Naive thymus-derived CD8-positive, alpha-beta T cell (primary cell): ENCODE measurements at places on chromosomes 5 and 9.

DNA sequence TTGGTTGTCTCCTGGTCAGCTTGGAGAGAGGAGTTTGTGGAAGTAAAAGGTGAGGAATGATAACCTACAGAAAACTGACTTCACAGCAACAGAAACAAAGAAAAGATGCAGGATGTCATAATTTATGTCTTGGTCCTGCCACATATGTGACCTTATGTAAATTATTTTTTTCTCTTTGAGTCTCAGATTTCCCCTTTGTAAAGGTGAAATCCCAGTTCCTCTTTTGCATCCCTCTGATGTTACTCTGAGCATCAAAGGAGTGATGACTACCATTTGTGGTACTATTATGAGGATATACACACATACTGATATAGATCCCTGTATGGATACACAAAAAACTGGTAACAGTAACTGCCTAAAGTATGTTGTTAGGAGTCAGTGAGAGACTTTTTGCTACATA lies 1.4 kb upstream of the THG1L start:
- no peak overlapping the region for H3K4me3 ChIP-seq
- no peaks in the 10 kb centered on the region for H3K27me3 ChIP-seq
- no peak for DNase-seq

DNA sequence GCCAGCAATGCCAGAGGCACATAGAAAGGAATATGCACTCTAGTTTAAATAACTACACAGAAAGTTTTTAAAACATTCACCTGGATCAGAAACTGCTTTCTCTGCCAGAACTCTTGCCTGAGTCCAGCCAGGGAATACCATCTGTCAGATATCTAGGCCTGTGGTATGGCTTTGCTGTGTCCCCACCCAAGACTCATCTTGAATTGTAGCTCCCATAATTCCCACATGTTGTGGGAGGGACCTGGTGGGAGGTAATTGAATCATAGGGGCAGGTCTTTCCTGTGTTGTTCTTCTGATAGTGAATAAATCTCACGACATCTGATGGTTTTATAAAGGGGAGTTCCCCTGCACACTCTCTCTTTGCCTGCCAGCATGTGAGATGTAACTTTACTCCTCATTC lies 41.5 kb upstream of the KCNV2 start:
- H3K36me3 ChIP-seq, result no peaks in the 10 kb centered on the region
- no peak for DNase-seq
- H3K27ac ChIP-seq, result no peak overlapping the region
- no peak overlapping the region for H3K4me3 ChIP-seq

- no peaks in the 10 kb centered on the region for H3K27me3 ChIP-seq
- H3K36me3 ChIP-seq, result no peaks in the 10 kb centered on the region
- no peak overlapping the region for H3K27ac ChIP-seq
Measured at GRCh38 chr9:11868795-11869194, 824.4 kb upstream of the TYRP1 start.

- H3K36me3 ChIP-seq, result peaks cover 26% of the 10 kb centered on the region
- peak overlapping the region; percentile 79 for H3K4me3 ChIP-seq
- no peak overlapping the region for H3K27ac ChIP-seq
- peaks cover 76% of the 10 kb centered on the region for H3K27me3 ChIP-seq
Measured at GRCh38 chr5:113487416-113487780, 855 bp downstream of the MCC start.

DNA sequence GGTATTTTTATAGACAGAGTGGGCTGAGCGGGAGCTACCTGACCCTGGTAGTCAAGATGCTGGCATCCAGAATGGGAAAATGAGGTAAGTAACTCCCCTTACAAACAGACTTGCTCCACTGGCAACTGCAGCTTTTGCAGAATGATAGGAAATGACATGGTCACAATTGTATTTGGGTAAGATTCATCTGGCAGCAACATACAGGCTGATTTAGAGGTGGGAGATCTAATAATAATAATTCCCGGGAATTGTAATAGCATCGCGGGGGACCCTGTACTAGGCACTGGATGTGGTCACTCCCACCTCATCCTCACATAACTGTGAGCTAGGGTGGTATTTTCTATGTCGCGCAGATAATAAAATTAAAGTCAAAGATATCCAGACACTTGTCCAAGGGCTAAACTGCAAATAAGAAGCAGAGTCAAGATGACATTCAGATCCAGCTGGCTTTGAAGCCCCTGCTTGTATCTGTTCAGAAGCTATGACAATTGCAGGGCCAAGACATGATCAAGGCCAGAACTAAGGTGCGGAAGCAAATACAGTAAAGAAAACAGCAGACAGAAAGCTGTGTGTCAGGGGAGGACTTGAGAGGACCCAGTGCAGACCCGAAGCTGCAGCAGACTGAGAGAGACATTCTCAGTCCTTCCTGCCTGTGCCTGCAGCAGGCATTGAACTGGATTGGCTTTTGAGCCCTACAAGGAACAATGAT lies 507.2 kb downstream of the BNC2 start:
- no peak overlapping the region for H3K27ac ChIP-seq
- H3K36me3 ChIP-seq, result no peaks in the 10 kb centered on the region
- no peaks in the 10 kb centered on the region for H3K27me3 ChIP-seq

DNA sequence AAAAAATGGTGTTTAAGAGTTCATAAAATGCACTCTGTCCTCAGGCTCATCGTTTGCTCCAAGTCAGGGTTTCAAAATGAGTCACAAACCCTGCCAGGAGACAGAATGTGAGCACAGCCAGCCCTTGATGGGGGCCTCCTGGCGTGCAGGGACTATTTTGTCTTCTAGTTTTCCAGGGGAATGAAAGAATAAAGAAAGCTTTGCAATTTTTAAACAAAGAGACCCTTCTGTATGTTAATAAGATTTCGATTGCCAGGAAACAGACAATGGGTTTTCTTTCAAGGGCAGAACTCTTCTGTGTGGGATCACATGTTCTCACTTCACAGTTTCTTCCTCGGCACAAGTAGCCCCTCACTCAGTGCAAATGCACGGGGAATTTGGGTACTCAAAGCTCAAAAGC lies 121.4 kb upstream of the C6 start:
- no peak for DNase-seq
- no peak overlapping the region for H3K27ac ChIP-seq
- no peak overlapping the region for H3K4me3 ChIP-seq
- no peaks in the 10 kb centered on the region for H3K4me1 ChIP-seq
- H3K27me3 ChIP-seq, result no peaks in the 10 kb centered on the region

- H3K4me3 ChIP-seq, result no peak overlapping the region
- H3K4me1 ChIP-seq, result peaks cover 32% of the 10 kb centered on the region
- no peak overlapping the region for H3K27ac ChIP-seq
- H3K36me3 ChIP-seq, result peaks cover 76% of the 10 kb centered on the region
- DNase-seq, result no peak
- no peaks in the 10 kb centered on the region for H3K27me3 ChIP-seq
Measured at GRCh38 chr9:112288029-112288428, 45.4 kb downstream of the PTBP3 start.

- H3K4me3 ChIP-seq, result no peak overlapping the region
- DNase-seq, result no peak
Measured at GRCh38 chr5:56566374-56567249, 248.7 kb upstream of the MAP3K1 start.

DNA sequence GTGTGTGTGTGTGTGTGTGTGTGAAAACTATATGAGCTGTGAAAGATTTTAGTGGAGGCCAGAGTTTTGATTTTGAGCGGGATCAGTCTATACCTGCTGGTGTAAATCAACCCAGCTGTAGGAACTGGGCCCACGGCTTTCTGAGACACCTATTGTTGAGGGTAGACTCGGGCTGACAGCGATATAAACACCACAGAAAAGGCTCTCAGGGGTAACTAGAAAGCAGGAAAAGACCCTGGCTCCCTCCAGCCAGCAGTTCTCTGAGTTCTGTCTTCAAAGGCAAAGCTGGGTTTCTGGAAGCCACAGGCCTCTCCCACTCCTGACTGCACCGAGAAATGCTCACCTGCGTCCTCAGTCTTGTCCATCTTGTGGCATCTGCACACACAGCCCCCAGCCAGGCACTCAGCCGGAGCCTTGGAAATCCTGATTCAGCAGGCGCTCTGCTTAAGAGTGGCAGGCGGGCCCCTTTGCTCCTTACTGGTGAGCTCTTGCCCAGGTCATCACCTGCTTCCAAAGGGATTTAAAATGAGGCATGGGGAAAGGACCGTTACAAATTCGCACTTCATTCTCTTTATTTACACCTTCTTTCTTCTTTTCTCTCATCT lies 223.3 kb downstream of the NDUFS4 start:
- DNase-seq, result no peak
- H3K27ac ChIP-seq, result no peak overlapping the region
- no peak overlapping the region for H3K4me3 ChIP-seq
- H3K27me3 ChIP-seq, result peaks cover 8% of the 10 kb centered on the region
- no peaks in the 10 kb centered on the region for H3K36me3 ChIP-seq

- peaks cover 40% of the 10 kb centered on the region for H3K27me3 ChIP-seq
- H3K4me1 ChIP-seq, result peaks cover 60% of the 10 kb centered on the region
- H3K4me3 ChIP-seq, result peak within 1 kb of the TSS; percentile 95
- DNase-seq, result no peak
Measured at GRCh38 chr5:139648205-139649081, at the start of gene CXXC5. Gene CXXC5, plus strand, starts transcription at chr5:139648349. Its CDS starts 32,175 bp downstream, at chr5:139680524.

DNA sequence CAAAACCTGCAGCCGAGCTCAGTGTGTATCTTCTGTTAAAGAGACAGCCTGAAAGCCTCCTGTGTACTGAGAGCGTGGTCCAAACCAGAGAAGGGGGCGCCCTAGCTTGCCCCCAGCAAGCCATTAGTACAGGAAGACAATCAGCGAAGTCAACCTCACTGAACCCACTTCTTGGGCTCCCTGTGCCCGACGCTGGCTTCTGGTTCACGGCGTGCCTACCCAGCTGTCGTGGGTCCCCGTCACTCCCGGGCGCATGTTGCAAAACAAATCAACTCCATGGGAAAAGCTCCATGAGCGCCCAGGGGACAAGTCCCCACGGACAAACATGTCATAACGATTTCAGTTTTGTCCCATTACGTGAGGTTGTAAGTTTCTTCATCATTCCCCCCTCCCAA lies 326.9 kb downstream of the SH3GL2 start:
- no peaks in the 10 kb centered on the region for H3K36me3 ChIP-seq
- peaks cover 1% of the 10 kb centered on the region for H3K4me1 ChIP-seq
- H3K27me3 ChIP-seq, result peaks cover 30% of the 10 kb centered on the region
- H3K4me3 ChIP-seq, result no peak overlapping the region
- no peak for DNase-seq

- no peak overlapping the region for H3K27ac ChIP-seq
- H3K4me3 ChIP-seq, result no peak overlapping the region
- no peaks in the 10 kb centered on the region for H3K27me3 ChIP-seq
- peaks cover 12% of the 10 kb centered on the region for H3K36me3 ChIP-seq
- DNase-seq, result no peak
Measured at GRCh38 chr5:78908173-78909061, 76.7 kb downstream of the ARSB start.

GRCh38 chr9:112032743-112033142 lies 136.1 kb downstream of the UGCG start:
- H3K4me1 ChIP-seq, result peaks cover 19% of the 10 kb centered on the region
- DNase-seq, result no peak
- no peak overlapping the region for H3K4me3 ChIP-seq
- H3K36me3 ChIP-seq, result no peaks in the 10 kb centered on the region
- peaks cover 7% of the 10 kb centered on the region for H3K27me3 ChIP-seq
- no peak overlapping the region for H3K27ac ChIP-seq

DNA sequence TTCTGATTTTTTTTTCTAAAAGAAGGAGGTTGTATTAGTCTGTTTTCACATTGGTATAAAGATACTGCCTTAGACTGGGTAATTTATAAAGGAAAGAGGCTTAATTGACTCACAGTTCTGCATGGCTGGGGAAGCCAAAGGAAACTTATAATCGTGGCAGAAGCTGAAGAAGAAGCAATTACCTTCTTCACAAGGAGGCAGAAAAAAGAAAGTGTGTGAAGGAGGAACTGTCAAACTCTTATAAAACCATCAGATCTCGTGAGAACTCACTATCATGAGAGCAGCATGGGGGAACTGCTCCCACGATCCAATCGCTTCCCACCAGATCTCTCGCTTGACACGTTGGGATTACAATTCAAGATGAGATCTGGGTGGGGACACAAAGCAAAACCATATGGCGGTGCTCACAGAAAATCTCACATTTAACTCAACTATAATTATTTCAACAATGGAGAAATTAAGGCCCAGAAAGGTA lies 27.1 kb downstream of the DPYSL3 start:
- no peak overlapping the region for H3K4me3 ChIP-seq
- no peak for DNase-seq
- no peaks in the 10 kb centered on the region for H3K4me1 ChIP-seq
- H3K27me3 ChIP-seq, result peaks cover 42% of the 10 kb centered on the region

GRCh38 chr5:171667341-171668096 lies 118.1 kb upstream of the SMIM23 start:
- H3K4me1 ChIP-seq, result no peaks in the 10 kb centered on the region
- H3K27me3 ChIP-seq, result peaks cover 5% of the 10 kb centered on the region
- H3K27ac ChIP-seq, result no peak overlapping the region
- no peak overlapping the region for H3K4me3 ChIP-seq
- H3K36me3 ChIP-seq, result no peaks in the 10 kb centered on the region
- DNase-seq, result no peak

DNA sequence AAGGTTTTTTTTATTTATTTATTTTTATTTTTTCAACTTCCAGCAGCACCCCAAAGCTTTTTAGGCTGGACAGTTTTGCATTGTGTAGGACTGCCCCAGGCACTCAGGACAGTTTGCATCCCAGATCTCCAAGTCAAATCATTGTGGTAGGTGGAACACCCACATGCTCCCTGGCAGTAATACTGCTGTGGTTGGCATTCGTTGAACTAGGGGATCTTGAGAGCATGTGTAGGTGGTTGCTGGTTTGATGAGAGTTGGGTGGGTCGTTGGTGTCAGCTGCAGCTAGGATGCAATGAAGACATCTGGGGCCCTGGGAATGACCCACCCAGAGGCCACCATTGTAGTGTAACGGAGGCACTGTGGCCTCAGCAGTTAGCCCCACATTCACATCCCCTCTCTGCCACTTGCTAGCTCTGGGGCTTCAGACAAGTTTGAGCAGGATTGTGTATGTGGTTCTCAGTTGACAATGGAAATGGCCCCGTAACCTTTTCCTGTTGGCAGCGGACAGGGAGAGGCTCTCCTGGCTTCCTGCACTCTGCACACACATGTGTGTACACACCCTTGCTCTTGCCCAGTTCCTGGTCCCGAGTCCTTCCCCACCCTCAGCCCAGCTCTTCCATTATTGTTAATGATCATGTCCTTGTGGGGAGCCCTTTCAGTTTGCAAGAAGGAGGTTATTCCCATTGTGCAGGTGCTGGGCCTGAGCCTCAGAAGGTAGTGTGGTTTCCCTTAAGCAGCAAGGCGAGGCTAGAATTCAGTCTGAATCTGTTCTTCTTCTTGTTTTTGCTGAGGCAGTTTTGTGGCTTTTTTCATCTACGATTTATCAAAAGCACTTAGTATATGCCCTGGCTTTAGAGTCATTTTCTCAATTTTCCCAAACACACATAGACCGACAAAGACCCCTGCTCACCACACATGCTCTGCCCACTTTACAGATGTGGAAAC lies 46.5 kb downstream of the PPARGC1B start:
- peaks cover 57% of the 10 kb centered on the region for H3K4me1 ChIP-seq
- peak overlapping the region; percentile 54 for H3K27ac ChIP-seq
- no peak for DNase-seq
- no peaks in the 10 kb centered on the region for H3K36me3 ChIP-seq
- H3K27me3 ChIP-seq, result no peaks in the 10 kb centered on the region

DNA sequence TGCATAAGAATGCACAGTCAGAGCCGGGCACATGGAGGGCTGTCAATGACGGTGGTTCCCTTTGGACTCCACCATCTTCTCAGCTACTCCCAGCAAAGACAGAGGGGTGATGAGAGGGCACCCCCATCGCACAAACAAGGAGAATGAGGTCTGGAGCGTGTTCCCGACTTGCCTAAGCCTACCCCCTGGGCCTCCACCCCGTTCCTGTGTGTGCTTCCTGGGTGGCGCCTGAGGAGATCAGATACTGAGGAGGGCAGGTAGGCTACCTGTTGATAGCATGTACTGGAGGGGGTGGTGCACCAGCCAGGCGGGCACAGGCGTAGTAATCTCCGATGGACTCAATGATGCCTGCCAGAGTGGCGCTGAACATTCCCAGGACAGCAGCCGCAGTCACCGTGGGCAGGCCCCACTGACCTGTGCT lies 4.1 kb downstream of the SLC23A1 start:
- no peak for DNase-seq
- peaks cover 4% of the 10 kb centered on the region for H3K36me3 ChIP-seq
- H3K4me3 ChIP-seq, result no peak overlapping the region
- H3K27ac ChIP-seq, result peak overlapping the region; percentile 65
